ENCODE measurements at places on chromosomes 1 and 21.

DNA sequence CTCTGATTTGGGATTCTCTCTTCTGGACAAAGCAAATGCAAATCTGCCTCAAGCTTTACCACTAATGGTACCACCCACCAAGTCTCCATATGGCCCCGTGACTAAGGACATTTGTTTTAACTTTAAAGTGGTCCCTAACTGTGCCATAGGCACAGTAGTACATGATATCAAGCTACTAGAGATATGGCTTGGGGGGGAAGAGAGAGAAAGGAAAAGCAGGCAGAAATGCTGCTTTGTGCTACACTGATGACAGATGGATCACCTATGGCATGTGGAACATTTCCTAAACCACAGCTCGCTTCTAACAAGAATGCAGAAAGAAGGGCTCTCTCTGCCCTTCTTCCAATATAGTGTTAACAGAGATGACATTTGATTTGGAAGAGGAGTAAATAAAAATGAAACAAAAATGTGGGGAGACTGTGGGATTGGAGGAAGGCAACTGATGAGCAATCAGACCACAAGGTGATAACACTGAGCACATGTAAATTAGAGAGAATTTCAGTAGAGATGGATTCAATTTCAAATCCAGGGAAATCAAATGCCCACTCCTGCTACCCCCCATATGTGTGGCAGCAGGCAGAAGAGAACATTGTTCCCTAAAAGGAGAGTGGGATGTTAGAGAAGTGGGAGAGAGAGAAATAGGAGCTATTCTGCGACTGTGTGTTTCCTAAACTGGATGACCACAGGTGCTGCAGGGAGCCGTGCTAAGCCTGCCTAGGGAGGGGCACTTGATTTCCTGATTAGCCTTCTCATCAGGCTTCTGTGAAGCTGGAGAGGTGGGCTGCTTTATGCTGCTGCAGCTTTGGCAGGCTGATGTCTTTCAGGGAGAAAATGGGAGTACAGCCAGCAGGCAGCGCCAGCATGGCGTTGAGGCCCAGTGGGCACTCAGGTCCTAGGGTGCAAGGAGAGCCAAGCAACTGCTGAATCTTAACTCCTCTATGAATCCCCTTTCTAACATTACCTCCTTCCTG, 75.3 kb downstream of the ZNF648 start:
- no peak for DNase-seq

GRCh38 chr1:110343249-110343648, 4.1 kb downstream of the RBM15 start:
- no peak for DNase-seq

DNA sequence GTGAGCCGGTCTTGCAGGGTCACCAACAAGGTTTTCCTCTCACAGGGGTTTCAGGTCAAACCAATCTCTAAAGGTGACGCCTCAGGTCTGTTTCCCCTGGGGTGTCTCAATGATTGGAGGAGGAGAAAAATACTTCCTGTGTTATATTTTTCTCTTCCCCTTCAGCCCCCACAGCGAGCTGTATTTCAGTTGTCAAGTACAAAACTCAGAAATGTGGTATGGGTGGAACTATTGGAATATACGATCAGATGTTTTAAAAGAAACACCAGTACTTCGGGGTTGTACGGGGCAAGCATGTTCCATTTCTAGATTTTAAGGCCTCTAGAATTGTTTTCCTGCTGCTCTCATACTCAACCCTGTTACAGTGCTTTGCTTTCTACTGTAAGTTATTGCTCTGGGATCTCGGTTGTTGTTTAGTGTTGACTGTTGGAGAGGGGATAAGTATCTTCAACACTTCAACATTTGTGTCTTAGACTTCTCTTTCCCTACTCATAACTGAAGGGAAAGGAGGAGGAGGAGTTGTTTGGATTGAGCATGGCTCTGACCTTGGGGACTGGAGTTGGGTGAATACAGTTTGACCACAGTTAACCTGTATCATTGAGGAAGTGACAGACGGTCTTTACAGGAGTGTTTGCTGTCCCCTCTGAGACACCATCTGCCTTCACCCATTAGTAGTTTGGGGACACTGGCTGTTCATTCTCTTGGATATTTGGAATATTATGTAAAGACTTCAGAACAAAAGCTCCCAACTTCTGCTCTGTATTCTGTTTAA, 2.0 kb downstream of the MAPKAPK2 start:
- DNase-seq, result no peak

GRCh38 chr21:23507501-23507900, 2099.8 kb downstream of the MRPL39 start:
- no peak for DNase-seq

DNA sequence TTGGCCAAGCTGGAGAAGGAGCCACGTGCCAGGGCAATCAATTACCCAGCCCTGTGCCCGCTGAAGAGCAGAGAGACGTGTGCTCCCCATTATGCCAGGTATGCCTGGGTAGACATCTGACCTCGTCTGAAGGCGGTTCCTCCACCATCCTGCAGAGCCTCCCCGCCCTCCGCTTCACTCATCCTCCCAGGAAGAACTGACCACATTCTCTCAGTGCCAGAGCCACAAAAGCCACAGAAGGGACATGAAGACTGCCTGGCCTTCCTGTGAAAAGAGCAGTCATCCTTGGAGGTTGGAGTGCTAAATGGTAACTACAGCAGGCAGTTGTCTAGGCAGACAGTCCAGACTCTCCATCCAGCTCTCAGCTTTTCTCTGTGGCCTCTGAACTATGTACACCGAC, 12.0 kb downstream of the SYT2 start:
- DNase-seq, result no peak

DNA sequence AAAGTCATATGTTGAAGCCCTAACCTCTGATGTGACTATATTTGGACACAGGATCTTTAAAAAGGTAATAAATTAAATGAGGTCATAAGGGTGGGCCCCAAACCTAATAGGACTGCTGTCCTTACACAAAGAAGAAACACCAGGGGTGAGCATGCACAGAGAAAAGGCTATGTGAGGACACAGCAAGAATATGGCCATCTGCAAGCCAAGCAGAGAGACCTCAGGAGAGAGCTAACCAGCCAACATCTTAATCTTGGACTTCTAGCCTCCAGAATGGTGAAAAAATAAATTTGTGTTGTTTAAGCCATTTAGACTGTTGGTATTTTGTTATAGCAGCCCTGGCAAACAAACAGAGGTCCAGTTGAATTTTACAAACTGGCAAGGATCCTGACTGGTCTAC, 223.9 kb downstream of the LTN1 start:
- DNase-seq, result no peak

GRCh38 chr1:85617633-85618100, 37.1 kb downstream of the CCN1 start:
- DNase-seq, result peak; percentile 70

- DNase-seq, result no peak
Measured at GRCh38 chr1:5818755-5819154, 173.5 kb downstream of the NPHP4 start.

DNA sequence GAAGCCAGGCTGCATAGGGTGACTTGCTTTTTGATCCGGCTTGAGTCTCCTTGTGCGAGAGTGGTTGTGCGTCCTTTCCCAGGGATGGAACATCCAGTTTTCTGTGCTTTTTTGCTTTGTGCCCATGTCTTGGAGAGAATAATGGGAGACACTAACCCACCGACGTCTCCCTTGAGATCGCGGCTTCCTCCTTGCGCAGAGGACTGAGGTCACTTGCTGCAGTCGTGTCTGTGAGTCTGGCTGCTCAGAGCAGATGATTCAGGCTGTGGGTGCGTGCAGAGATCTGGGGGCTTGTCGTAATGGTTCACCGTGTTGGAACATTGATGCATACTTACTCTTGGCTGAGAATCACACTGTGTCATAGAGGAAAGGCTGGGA, 164.5 kb upstream of the CACNA1E start:
- no peak for DNase-seq

GRCh38 chr1:26538480-26539412, 9.2 kb downstream of the RPS6KA1 start:
- peak; percentile 73 for DNase-seq

GRCh38 chr1:53463961-53464899, 5.0 kb downstream of the DMRTB1 start:
- DNase-seq, result no peak

- no peak for DNase-seq
Measured at GRCh38 chr1:8625491-8625890, 191.9 kb downstream of the RERE start.
